ENCODE measurements at places on chromosomes 11 and 22.

DNA sequence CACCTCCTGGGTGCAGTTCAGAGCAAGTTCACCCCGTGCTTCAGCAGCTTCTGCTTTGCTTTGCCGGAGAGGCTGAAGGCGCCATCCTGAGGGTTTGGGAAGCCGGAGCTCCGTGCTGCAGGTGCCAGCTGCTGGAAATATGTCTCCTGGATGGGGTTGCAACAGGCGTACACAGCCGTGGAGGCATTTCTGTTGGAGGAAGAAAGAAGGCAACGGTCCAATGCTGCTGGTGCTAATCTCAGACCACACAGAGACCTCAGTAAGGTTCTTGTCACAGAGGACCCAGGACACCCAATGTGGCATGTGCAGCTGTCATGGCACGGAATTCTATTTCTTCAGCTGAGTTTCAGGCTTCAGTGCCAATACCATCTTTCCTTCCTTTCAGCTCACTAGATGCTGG is 24.2 kb downstream of the ASPHD2 start:
- H3K27ac ChIP-seq: no peak overlapping the region
- no peaks in the 10 kb centered on the region for H3K27me3 ChIP-seq

GRCh38 chr11:122344215-122344614 is 228.2 kb upstream of the BLID start:
- DNase-seq: no peak
- no peaks in the 10 kb centered on the region for H3K36me3 ChIP-seq
- no peak overlapping the region for H3K27ac ChIP-seq
- H3K4me3 ChIP-seq: no peak overlapping the region
- H3K4me1 ChIP-seq: no peaks in the 10 kb centered on the region

- H3K36me3 ChIP-seq: no peaks in the 10 kb centered on the region
- no peaks in the 10 kb centered on the region for H3K27me3 ChIP-seq
- H3K4me3 ChIP-seq: no peak overlapping the region
- no peaks in the 10 kb centered on the region for H3K4me1 ChIP-seq
- DNase-seq: no peak
- no peak overlapping the region for H3K27ac ChIP-seq
Observed at GRCh38 chr11:69285766-69286165, 8.2 kb upstream of the MYEOV start.

GRCh38 chr11:128694618-128695481 is 978 bp downstream of the FLI1 start:
- peaks cover 57% of the 10 kb centered on the region for H3K4me1 ChIP-seq
- peaks cover 19% of the 10 kb centered on the region for H3K27me3 ChIP-seq
- peaks cover 26% of the 10 kb centered on the region for H3K36me3 ChIP-seq
- no peak for DNase-seq

GRCh38 chr11:103091064-103091800 is 728 bp downstream of the DCUN1D5 start:
- H3K4me1 ChIP-seq: peaks cover 28% of the 10 kb centered on the region
- peak; percentile 32 for DNase-seq
- peaks cover 18% of the 10 kb centered on the region for H3K27me3 ChIP-seq
- H3K27ac ChIP-seq: peak overlapping the region; percentile 91

- no peak for DNase-seq
- peaks cover 4% of the 10 kb centered on the region for H3K36me3 ChIP-seq
- H3K27me3 ChIP-seq: no peaks in the 10 kb centered on the region
- peaks cover 43% of the 10 kb centered on the region for H3K4me1 ChIP-seq
- no peak overlapping the region for H3K4me3 ChIP-seq
- H3K27ac ChIP-seq: no peak overlapping the region
Observed at GRCh38 chr11:86592047-86592591, 80.3 kb downstream of the ME3 start.

DNA sequence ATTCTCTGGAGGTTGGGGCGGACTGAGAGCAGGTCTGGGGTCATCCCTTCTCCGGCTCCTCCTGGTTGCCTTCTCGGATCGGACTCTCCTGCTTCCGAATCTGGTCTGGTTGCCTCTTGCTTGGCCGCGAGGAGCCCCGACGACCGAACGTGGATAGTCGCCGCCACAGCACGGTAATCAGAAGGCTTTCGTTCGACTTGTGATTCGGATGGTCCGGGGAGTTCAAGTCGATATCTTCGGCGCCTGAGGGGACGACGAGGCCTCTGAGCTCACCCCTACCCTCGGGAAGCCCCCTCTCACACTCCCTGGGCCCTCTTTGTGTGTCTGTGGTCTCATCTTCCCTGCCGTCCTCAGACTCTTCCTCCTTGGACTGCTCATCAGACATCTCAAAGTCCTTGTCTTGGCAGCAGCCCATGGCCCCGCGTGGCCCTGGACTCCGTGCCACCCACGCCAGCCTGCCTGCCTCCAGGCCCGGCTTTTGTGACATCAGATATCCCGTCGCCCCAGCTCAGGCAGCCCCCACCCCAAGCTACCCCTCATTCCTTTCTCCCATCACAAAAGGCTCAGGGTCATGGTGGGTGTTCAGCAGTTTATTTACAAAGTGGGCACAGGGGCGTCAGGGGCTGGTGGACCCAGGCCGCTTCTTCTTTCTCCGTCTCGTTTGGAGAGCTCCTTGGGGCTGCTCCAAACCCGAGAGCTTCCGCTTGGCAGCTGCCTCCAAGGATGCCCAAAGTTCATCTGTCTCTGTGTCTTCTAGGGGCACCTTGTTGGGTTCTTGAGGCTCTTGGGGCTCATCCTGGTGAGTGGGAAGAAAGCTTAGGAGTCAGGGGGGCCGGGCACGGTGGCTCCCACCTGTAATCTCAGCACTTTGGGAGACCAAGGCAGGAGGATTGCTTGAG is at the start of gene TEX54:
Gene TEX54 (minus strand): TSS at position 506 of the 899 bp plus-strand sequence.
- peaks cover 48% of the 10 kb centered on the region for H3K36me3 ChIP-seq
- H3K27me3 ChIP-seq: no peaks in the 10 kb centered on the region
- peak within 1 kb of the TSS; percentile 94 for H3K4me3 ChIP-seq
- DNase-seq: no peak

- no peaks in the 10 kb centered on the region for H3K36me3 ChIP-seq
- H3K27me3 ChIP-seq: peaks cover 6% of the 10 kb centered on the region
- peaks cover 7% of the 10 kb centered on the region for H3K4me1 ChIP-seq
- DNase-seq: no peak
- no peak overlapping the region for H3K4me3 ChIP-seq
Observed at GRCh38 chr22:42473484-42474193, 41.4 kb upstream of the NFAM1 start.

DNA sequence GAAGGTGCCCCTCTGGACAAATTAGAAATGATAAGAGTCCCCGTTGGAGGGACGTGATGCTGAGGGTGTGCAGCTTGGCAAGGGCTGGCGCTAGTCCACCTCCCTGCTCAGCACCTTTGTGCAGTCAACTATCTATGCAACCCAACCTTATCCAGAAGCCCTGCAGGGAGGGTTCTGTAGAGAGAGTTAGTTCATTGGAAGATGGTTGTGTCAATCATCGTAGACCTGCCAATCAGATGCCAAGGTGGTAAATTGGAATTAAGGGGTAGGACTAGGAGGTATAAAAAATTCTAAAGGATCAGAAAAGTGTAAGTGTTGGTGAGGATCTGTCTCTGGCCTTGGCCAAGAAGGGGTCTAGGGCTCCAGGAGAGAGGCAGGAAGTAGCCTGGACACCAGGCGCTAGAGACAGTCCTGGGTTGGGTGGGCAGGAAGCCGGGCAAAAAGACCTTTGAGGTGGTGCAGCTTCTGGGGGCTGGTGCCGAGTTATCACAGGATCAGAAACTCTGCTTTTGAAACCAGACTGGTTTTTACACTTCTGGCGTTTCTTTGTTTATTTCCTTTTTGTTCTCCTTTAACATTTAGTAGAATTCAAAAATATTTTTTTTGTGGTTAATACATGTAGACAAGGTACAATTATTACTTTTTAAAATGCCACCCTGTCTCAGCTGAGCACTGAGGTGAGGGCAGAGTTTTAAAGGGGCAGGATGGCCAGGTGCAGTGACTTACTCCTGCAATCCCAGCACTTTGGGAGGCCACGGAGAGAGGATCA is 1.6 kb downstream of the C1QTNF6 start:
- H3K27me3 ChIP-seq: no peaks in the 10 kb centered on the region
- peaks cover 35% of the 10 kb centered on the region for H3K4me1 ChIP-seq
- H3K36me3 ChIP-seq: peaks cover 11% of the 10 kb centered on the region
- peak overlapping the region; percentile 56 for H3K4me3 ChIP-seq
- H3K27ac ChIP-seq: peak overlapping the region; percentile 69

All from activated T-helper 2 cell treated with anti-CD3 and anti-CD28 coated beads, Interferon-gamma antibody, Interleukin-2, Interleukin-4, amounts not matched to agents 10 μg/mL and 5 μg/mL and 100 μg/mL, durations not matched to agents 14 hours and 24 hours and 36 hours (primary cell).